Activated naive CD4-positive, alpha-beta T cell treated with anti-CD3 and anti-CD28 coated beads, Interleukin-2, amount 50 U/mL, for 16 hours (primary cell): ENCODE measurements at places on chromosomes 5 and 9.
A peak's percentile ranks its signal among the peaks of the same experiment; 100 is the strongest.

DNA sequence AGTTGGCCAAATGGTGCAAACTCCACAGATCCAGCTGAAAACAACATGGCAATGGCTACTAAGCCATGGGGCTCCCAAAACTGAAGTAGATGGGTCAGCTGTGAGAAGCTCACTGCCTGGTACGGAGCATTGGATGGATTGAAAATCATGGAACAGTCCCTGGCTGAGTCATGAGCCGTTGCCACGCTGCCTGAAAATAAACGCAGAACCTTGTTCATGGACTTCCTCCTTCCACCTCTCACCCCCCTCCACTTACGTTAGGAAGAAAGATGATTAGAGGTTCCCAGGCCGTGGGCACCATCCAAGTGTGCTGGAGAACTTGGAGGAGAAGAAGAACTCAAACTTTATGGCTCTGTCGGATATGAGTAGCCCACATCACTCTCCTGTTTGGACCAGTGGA, 6.8 kb upstream of the DIPK1B start:
- no peak for DNase-seq

GRCh38 chr9:530681-531080, 310.8 kb upstream of the DMRT1 start:
- no peak for DNase-seq

DNA sequence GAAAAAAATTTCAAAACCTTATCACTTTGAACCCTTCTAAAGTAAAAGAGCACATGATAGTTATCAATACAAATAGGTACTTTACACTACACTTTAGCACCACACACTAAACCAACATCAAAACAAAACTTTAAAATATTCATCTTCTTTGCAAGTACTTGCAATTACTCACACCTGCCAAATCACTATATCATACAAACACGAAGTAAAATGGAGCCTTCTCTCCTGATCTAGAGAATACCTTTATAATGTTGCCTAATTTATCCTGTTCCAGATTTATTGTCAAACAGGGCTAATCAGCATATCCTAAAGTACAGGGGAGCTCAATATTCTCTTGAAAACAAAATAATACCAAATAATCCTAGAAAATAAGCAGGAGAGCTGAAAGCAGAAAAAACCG, 3.0 kb downstream of the RNF145 start:
- no peak for DNase-seq

DNA sequence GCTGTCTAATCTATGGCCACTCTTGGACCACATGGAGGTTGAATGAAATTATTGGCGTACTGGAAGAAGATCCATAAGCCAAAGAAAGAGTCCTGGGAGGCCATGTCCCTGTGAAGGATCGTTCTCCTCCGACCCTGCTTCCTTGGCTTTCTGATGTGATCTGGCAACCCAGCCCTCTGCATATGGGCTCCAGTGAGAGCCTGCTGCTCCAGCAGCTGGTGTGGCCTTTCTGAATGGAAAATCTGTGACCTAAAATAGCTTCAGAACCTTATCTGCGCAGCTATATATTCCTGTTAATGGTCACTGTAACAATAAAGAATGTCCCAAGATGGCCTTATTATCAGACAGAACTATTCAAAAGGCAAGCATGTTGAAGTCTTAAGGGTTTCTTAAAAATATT, 40.2 kb upstream of the PHF2 start:
- DNase-seq, result no peak

DNA sequence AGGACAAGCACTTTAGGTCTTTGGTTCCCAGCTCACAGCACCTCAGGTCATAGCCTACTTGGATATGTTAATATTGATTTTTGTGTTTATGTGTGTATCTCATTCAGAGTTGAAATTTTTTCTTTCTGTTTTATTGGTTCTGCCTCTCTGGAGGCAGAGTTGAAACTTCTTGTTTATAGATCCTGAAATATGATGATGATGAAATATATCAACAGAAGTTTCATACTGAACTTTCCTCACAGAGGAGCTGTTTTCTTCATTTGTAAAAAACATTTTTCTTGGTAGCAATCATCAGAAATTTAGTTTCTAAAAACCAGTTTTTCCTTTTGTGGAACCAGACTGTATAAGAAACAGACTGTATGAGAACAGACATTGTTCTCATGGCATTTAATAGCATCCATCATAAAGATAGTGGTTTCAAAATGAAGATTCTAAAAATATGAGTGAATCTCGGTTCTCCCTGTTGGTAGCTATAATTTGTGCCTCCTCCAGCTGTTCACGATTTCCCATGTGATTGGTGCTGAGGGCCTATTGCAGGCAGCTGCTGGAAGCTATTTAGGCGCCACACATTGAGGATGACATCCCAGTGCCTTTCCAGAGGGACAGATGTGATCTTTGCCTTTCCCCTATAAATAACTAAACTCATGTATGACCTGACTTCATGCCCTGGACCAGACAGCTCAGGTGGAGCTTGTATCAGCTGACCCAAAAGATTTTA, 39.5 kb upstream of the CFAP157 start:
- DNase-seq, result no peak

DNA sequence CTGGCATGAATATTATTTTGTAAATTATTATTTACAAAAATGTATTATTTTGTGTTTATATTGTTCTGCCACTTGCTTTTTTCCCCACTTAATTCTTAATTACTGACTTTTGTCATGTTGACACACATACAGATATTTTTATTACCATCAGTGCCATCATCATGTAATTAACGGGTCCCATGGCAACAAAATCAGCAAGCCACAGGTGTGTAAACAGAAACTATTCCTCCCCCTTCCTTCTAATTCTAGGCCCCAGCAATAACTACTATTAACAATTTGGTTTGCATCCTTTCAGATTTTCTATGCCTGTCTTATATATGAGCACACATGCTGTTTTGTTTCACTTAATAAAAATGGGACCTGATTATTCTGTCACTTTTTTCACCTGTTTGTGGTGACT, 29.3 kb downstream of the CYFIP2 start:
- no peak for DNase-seq

GRCh38 chr5:75668977-75669689, 48.1 kb downstream of the POC5 start:
- DNase-seq, result peak; percentile 31

- no peak for DNase-seq
These were observed 33.1 kb upstream of the PRXL2C start for GRCh38 chr9:96688187-96688586.

DNA sequence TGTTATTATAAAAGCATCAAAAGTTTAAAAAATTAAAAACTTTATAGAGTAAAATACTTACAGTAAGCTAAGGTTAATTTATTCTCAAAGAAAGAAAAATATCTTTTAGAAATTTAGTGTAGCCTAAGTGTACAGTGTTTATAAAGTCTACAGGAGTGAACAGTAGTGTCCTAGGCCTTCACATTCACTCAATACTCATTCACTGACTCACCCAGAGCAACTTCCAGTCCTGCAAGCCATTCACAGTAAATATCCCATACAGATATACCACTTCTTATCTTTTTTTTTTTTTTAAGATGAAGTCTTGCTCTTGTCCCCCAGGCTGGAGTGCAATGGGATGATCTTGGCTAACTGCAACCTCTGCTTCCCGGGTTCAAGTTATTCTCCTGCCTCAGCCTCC, 73.1 kb upstream of the FST start:
- no peak for DNase-seq

DNA sequence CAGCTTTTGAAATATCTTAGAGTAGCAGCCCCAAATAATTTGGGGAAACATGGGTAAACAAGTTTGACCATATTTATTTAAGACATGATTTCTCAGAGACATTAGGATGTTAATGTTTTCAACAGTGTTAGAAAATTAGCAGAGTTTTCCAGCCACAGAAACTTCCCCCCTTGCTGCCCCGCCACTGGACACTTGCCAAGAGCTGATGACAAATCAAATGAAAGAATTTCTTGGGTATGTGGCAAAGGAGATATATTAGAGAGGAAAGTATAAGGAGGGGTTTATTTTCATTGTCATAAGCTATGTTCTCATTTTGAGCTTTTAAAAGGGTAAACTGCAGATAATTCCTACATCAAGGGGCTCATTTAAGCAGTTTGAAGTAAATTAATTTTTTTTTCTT, 15.9 kb downstream of the GABRA1 start:
- DNase-seq, result no peak

GRCh38 chr5:75558981-75559632, 47.4 kb downstream of the POLK start:
- no peak for DNase-seq

GRCh38 chr9:136110082-136111061, 8.3 kb downstream of the TMEM250 start:
- DNase-seq, result peak; percentile 57

GRCh38 chr9:126719618-126720031, 85.2 kb upstream of the ZBTB43 start:
- peak; percentile 76 for DNase-seq

DNA sequence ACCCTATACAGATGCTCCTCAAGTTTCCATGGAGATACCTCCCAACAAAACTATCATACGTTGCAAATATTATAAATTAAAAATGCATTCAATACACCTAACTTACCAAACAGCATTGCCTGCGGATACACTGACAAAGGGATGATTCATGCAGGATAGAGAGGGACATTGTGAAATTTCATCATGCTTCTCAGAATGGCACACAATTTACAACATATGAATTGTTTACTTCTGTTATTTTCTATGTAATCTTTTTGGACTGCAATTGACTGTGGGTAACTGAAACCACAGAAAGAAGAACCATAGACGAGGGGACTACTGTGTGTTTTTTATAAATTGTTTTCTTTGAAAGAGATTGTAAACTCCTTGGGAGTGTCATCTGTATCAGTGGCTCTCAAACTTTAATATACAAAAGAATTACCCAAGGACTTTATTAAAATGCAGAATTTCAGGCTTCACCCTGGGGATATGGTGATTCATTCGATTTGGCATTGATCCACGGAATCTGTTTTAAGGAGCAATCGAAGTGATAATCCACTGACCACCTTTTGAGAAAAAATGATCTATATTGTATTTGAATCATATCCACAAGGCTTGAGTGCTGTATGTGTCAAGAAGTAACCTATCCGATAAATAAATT, 146.4 kb downstream of the SGCD start:
- no peak for DNase-seq

DNA sequence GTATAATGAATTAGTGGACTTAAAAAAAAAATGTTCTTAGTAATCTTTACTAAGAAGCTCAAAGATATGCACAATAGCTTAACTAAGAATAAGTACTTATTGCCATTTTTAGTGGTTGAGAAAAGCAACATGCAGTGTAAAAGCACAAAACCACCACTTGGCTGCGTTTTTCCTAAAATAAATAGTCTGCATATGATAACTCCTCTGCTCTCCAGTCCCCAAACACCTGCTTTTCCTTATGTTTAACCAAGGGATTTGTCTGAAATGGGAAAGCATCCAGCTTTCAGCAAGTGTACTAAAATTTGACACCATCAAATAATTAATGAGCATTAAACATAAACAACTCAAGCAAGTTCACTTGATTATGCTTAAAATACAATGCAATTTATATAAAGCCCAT, 41.4 kb downstream of the PSIP1 start:
- no peak for DNase-seq
